Lower lobe of right lung (tissue), 2 donors: ENCODE measurements at places on chromosomes 3 and 15.

DNA sequence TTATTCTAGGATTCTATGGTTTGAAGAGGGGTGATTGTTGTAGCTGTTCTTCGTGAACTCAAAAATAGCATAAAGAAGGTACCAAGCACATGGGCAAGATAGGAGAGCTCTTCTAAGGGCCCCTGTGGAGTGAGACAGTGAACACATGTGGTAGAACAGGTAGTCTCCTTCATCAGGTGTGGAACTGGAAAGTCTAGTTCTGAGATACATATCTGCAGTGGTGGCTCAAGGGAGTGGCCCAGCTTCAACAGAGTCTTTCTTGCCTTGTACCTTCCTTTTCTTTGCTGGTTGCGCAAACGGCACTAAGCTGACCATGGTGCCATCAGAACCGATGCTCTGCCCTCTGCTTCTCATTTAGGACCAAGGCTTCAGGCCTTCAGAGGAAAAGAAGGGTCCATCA, 65.2 kb downstream of the CERS3 start:
- no peak for DNase-seq

DNA sequence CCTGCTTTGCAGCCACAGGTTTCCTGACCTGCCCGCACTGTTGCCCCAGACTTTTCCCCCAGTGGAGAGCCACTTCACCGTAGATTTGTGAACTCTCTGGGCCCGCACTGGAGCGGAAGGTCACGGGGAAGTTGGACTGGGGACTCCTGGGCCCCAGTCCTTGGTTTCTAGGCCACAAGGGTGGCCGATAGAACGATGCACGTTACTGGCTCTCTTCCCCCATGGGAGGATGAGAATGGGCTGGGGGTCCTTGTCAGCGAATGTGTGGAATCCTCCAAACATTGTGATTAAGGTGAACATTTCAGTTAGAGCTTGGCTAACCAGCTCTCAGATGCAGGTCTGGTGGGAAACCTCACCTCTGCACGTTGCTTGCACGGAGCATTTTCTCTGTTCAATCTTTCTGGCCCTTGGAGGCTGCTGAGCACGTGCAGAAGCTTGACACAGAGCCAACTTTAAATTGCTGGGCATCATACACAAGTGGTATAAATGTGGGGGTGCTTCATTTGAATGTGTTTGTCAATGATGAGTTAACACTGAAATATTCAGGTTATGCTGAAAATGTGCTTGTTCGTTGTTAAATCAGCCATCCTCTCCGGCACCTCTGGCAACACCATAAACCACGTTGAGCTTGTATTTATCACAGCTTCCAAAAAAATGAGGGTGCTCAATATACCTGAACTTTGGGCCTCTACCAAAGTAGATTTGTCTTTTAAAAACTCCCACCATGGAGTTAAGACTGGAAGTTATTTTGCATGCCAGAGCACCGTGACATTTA, 976 bp downstream of the DIS3L start:
- peak; percentile 72 for DNase-seq

DNA sequence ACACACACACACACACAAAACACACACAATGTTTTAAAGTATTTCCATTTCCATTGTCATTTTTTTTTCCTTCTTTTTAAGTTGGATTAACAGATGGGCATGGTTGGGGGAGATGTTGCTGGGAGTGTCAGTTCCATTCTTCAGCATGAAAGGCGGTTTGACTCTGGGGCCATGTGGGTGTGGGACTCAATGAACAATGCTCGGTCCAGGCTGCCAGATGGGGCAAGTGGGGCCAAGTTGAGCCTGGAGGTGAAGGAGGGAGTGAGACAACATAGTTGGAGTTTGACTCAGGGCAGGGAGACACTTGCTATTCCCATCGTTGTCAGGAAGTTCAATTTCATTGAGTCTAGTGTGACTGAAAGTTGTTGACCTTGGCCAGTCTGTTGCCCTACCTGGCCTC, 125.3 kb downstream of the TLE3 start:
- no peak for DNase-seq

GRCh38 chr15:78717956-78718656, 77.1 kb upstream of the CHRNB4 start:
- no peak for DNase-seq

DNA sequence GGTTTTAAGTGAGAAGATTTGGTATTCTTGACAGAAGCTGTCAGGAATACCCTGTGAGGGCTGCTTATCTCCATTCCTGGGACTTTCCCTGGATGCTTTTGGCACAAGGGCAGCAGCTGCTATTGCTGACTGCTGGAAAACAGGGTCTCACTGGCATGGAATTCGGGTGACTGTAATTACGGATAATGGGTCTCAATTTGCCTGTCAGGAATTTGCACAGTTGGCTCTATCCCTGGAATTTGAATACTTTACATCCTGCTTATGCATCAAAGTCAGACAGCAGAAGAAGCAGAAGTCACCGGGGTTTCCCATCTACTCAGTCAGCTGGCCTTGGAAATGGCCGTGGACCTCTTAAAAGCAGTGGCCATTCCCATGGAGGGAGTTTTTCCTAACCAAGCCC, 25.9 kb upstream of the AKAP13 start:
- no peak for DNase-seq

DNA sequence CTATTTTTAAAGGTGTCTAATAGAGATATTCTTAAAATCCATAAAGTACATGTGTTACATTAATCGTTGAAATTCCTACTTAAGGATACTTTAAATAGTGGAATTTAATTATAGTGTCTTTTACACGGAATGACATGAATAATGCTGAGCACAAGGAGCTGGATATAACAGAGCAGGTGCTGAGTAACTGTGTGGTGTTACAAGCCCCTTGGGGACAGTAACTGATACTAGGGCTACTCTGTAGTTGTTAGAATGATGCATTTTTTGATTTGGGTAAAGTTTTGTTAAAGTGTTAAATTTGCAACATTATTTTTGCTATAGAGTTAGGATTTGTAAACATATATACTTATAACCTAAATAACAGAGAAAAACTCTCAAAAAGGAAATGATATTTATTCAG, 1496.1 kb downstream of the OTOL1 start:
- no peak for DNase-seq

- DNase-seq = no peak
These were observed 34.0 kb downstream of the RPLP1 start for GRCh38 chr15:69486481-69487110.

- no peak for DNase-seq
These were observed 85.8 kb downstream of the LINGO1 start for GRCh38 chr15:77546870-77547269.

DNA sequence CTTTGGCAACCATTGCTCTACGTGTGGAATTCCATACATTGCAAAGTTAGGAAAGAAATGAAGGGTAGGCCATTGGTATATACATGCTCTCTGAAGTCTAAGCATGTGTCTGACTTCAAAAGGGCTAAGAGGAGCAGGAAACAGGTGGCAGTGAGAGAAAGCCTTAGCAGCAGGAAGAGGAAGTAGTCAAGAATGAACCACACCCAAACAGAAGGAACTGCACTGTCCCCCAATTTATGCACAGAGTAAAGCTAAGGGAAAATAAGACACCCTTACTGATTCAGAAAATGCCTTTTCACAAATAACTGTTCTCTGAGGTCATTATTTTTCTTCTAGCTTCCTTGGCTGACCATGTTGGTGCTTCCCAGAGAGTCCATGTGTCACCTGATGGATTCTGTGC, 575.4 kb downstream of the NTRK3 start:
- DNase-seq = no peak

- DNase-seq = no peak
These were observed 199.7 kb downstream of the AKAP13 start for GRCh38 chr15:85579957-85580694.

DNA sequence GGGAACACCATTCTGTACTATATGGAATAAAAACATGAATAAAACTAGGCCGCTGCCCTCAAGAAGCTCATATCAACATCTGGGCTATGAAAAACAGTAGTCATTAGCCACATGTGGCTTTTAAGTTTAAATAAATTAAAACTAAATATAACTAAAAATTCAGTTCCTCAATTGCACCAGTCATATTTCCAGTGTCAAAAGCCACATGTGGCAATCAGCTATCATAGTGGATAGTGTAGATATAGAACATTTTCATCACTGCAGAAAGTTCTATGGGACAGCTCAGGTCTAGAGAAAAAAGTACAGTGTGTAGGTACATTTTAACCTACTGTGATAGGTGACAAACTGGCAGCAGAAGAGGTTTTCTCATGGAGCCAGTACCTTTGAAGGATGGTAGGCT, 261.4 kb downstream of the FOXP1 start:
- no peak for DNase-seq

- no peak for DNase-seq
These were observed 26.0 kb upstream of the HCN4 start for GRCh38 chr15:73394782-73395181.

GRCh38 chr3:32510075-32510724, 7.5 kb upstream of the CMTM6 start:
- no peak for DNase-seq

- DNase-seq = peak; percentile 100
These were observed at the start of gene BNIP2 for GRCh38 chr15:59688782-59689625. TSS of gene BNIP2 (minus strand) at chr15:59689320. CDS start at chr15:59682457, 6,863 bp downstream.

DNA sequence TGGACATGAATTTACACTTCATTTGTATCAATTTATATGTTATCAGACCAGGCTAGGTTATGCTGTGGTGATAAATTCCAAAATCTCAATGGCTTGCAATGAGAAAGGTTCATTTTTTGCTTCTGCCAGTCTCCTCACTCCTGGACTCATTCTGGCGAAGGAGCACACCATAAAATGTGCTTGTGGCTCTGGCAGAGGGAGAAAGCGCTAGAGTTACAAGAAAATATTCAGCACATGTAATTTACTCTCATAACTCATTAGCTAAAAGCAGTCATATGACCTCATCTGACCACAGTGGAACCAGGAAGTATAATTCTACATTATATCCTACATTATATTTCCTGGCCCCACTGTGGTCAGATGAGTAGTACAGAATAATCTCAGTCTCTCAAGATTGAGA, 193.8 kb downstream of the BCHE start:
- DNase-seq = no peak

DNA sequence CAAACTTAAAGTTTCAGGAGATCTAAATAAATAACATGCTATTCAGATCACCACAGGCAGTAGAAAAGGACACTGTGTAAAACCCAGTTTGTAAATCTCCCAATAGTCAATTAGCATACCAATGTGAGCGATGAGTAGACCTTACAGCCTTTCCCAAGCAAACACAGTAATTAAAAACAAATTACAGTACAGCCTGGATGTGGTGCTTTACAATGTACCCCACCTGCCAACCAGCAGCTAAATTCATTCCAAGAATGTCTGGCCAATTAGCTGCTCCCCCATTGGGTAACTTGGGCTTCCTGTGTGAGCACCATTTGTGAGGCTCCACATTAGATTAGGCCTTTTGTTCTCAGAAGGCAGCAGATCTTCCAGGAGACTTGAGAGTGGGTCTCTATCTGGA, 635.0 kb downstream of the TBL1XR1 start:
- DNase-seq = no peak

DNA sequence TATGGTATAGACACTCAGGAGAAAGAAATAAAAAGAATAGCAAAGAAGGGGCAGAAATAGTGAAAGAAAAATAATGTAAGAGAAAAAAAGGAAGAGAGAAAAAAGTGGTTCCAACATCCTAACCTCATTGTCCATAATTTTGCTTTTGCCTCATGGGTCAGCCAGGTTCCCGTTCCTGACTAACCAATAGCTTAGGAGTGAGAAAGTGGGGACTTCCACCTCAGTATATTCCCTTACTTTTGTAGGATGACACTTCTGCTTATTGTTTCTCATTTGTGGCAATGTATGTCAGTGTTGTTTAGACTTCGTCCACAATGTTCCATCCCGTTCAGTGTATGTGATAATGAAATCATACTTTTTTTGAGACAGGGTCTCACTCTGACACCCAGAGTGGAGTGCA, 9.3 kb upstream of the SLC12A8 start:
- no peak for DNase-seq

DNA sequence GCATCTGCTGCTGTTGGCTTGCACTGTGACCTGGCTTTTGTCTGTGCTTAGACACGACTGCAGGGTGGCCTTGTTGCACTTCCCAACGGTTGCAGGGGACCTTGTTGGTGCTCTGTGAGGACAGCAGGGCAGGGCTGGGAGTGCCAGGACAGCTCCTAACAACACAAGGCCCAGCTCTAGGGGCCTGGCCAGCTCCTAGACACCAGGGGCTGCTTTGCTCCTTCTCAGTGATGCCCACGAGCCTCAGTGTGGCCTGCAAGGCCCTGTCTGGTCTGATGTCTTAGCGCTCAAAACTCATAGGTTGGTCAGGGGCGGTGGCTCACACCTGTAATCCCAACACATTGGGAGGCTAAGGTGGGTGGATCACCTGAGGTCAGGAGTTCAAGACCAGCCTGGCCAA, 149.1 kb downstream of the CHSY1 start:
- no peak for DNase-seq

DNA sequence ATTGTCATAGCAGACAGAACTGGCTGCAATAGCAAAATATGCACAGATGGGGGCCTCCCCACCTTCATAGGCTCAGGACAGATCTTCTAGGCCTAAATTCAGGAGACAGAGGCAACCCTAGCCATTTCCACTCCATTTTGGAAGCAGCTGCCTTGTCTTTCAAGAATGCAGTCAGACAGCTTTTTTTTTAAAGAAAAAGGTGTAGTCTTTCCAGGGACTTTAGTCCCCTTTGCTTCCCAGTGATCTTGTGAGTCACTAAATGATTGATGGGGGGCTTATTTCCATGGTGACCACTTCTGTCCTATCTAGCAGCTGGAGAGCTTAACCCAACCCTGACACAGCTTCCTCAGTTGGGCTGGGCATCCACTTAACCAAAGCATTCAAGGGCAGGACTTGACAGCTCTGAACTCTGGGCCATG, 165.9 kb downstream of the TPRG1 start:
- no peak for DNase-seq

DNA sequence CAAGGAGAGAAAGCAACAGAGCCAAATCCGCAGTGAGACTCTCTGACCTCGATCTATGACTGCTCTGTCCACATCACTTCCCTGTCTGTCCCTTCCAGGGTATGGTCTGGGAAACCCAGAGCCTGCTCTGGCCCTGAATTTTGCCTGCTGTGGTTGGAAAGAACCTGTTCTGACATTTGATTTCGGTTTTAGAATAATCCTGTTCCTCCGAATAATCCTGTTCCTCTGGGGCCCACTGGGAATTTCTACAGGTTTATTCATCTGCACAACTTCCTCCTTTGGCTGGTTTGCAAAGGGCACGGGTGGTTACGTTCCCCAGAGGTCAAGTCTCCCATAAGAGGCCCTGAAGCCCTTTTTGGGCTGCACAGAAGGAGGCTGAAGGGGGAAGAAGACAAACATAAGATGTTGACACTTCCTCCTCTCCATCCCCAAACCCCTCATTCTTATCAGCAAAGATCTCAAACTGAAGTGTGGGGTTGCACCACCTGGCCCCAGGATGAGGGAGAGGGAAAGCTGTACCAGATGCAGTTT, 10.6 kb downstream of the LAMP3 start:
- peak; percentile 57 for DNase-seq

DNA sequence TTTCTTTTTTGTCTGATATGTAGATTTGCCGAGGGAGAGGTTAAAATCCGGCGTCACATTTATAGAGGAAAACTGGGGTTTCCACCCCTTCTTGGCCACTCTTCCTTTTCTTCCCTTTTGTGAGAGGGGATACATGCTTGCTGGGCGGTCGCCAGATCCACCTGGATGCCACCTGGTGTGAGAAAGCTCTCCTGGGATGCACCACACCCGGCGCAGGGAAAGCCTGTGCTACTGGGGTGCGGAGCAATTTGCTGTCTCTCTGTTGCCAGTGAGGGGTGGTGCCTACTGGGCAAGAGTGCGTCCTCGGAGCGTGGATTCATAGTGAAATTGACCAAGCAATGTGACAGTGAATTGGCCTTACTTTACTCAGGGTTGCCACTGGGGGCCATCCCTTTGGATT, 2.5 kb upstream of the RGMA start:
- no peak for DNase-seq
